ENCODE measurements at places on chromosomes 11 and 22.

- peak; percentile 55 for DNase-seq
Observed at GRCh38 chr11:81644239-81644840, 1089.3 kb downstream of the FAM181B start.

GRCh38 chr11:24233041-24233440, 263.8 kb upstream of the LUZP2 start:
- no peak for DNase-seq

- DNase-seq = no peak
Observed at GRCh38 chr11:68413591-68413999, 47.0 kb upstream of the PPP6R3 start.

- no peak for DNase-seq
Observed at GRCh38 chr11:665062-665703, 28.1 kb downstream of the DRD4 start.

GRCh38 chr11:17848715-17849114, 114.1 kb downstream of the KCNC1 start:
- DNase-seq = no peak

DNA sequence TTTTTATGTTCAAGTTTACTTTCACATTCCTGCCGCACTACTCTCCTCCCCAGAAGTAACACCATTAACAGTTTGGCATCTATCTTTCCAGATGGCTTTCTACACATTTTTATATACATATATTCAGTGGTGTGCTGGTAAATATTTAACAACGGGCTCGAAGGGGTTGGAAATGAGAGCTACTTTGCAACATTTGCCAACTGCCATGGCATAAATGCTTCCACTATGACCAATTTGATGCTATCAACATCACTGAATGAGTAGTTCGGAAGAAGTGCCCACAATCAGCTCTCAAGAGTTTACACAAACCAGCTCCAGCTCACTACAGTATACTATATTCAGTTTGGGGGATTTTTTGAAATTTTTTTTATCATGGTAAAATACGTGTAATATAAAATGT, 55.2 kb downstream of the RELT start:
- no peak for DNase-seq

DNA sequence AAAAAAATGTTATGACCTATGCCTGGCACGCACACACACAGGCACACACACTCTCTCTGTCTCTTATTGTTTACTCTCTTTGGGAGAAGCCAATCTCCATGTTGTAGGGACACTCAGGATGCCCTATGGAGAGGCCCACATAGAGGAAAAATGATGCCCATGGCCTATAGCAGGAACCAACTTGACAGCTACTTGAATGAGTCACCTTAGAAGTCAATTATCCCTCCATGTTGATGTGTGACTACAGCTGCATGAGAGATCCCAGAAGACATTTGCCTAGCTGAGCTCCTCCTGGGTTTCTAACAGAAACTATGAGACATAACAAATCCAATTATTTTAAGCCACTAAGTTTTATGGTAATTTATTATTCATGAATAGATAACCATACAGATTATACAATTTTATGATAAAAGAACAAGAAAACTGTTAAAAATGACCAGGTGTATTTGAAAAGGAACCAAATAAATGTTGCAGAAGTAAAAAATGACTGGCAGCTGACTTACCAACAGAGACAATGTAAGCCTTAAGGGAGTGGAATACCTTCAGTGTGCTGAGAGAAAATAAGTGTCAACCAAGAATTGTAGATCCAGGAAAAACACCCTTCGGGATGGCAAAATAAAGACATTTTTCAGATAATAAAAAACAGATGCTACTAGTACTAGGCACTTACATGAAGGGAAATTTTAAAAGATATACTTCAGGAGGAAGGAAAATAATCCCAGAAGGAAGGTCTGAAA, 403.7 kb upstream of the SYN3 start:
- DNase-seq = no peak

- no peak for DNase-seq
Observed at GRCh38 chr11:65953471-65953870, 8.1 kb upstream of the SART1 start.

- no peak for DNase-seq
Observed at GRCh38 chr11:81941998-81942397, 791.7 kb downstream of the FAM181B start.

DNA sequence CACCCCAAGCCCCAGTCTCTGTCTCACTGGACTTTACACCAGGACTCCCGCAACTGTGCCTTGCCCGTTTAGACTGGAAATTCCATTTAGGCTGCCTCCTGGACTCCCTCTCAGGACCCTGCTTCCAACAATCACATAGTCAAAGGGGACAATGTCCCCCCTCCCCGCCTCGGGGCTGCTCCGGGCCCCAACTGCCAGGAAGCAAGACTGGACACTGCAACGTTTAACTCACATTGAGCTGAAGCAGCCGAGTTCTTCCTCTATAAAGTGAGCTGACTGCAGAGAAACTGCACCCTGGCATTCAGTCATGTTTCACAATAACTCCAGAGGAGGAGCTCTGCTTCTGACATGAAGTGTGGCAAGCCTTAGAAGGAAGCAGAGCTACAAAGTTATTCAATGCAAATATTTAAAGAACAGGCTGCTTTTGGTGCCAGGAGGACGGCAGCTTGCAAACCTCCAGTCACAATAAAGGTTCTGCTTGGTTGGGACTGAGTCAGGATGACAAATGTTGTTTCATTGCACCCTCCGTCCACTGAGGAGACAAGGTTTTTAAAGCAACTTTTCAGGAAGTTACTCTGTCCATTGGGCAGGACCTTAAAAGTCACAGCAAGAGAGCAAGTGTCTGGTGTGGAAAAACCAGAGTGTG, 19.9 kb downstream of the PACSIN2 start:
- DNase-seq = no peak

- no peak for DNase-seq
Observed at GRCh38 chr22:49206281-49206680, 621.4 kb downstream of the BRD1 start.

- peak; percentile 0 for DNase-seq
Observed at GRCh38 chr22:34105461-34106062, 185.3 kb upstream of the LARGE1 start.

- no peak for DNase-seq
Observed at GRCh38 chr11:133153031-133153430, 379.3 kb downstream of the OPCML start.

GRCh38 chr22:20455709-20456063, 18.1 kb upstream of the SCARF2 start:
- DNase-seq = no peak

DNA sequence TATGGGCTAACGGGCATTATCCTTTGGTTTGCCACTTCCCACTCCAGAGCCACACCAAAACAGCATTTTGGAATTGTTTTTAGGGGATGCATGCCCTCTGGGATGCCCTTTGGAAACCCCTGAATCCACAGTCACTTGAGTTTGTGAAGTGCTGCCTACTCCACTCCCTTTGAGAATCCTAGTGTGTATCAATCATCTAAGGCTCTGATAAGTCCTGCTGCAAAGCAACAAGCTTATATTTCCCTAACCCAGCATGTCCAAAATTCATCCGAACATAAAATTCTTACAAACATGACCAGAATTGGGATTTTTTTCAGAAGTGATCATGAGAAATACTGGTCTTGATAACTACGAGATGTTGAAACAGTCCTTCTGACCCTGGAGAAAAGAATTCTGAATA, 387.9 kb downstream of the MN1 start:
- DNase-seq = no peak

- DNase-seq = no peak
Observed at GRCh38 chr22:30375312-30375849, 11.8 kb downstream of the RNF215 start.

DNA sequence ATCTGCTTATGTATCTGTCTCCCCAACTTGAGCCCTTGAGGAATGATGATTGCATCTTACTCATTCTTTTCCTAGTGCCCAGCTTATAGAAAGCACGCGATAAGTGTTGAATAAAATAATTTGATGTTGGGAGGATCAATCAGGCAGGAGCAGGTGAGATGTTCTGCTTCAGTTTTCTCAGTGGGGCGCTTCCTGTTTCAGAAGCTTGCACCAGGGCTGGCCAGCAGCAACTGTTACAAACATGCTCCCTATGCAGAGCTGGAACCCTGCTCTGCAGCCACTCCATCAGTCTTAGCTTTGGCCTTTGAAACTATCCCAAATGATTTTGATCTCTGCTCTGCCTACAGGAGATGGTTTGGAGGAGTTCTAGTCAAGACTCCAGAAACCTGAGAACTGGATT, 3.9 kb downstream of the ENDOD1 start:
- no peak for DNase-seq

DNA sequence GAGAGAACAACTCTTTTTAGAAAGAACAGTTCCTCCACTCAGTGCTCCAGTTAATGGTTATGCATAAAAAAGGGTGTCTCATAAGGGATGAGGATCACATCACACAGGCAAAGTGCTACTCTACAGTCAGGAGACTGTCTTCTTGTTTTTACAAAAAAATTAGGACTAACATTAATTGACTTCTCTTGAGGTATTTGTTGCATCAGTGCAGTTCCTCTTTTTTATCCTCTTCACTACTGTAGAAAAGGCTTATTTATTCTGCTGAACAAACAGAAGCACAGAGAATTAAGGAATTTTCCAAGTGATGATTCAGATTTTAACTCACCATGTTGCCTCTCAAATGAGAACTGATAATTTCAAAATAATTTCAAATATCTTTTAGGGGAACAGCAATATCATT, 1.9 kb downstream of the MMP8 start:
- no peak for DNase-seq

GRCh38 chr22:30859714-30860095, 108.9 kb downstream of the MORC2 start:
- no peak for DNase-seq

DNA sequence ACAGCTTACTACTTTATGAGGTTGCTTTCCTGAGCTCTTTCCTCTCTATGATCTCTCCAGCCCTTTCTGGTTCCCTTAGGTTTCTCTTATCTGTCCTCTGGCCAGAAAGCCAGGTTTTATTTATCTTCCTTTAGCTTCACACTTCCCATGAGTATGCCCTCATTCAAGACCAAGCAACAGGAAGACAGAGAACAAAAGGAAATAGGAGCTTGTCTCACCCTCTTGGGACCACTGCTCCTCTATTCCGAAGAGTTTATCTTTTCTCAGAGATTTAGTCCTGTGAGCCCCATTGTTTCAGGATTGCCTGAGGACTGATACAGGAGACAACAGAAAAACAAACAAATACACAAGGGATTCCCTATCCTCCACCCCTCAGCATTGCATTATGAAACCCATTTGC, 62.4 kb upstream of the CCDC179 start:
- DNase-seq = no peak

GRCh38 chr22:45777046-45777851, 105.6 kb downstream of the ATXN10 start:
- DNase-seq = no peak

DNA sequence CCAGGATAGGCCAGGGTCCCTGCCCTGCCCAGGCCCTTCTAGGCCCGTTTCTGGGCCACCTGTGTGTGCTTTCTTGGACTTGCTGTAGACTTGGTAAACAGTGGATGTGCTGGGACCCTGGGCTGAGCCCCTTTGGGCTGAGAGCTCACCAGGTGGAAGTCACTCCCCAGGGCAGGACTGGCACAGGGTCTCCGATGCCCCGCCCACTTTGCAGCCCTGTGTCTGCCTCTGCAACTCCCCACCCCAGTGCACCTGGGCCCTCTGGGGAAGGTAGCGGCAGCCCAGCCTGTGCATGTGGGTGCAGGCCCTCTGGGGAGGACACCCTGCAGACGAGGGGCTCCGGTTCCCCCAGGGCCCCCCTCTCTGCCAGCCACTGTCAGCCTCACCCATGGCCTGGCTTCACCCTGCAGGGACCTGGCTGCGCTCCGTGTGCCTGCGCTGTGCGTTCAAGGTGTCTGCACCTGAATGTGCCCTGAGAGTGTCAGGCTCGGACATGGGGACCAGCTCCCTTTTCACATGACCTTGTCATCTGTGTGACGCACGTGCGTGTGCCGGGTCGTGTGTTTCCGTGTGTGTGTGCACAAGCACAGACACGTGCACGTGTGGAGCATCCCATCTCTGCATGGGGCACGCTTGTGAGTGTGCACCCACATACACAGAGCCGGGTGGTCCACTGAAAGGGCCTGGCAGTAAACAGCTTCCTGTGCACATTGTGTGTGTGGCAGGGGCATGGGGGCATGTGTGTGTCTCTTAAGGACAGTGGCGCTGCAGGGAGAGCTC, 118.5 kb downstream of the KCNQ1OT1 start:
- no peak for DNase-seq

DNA sequence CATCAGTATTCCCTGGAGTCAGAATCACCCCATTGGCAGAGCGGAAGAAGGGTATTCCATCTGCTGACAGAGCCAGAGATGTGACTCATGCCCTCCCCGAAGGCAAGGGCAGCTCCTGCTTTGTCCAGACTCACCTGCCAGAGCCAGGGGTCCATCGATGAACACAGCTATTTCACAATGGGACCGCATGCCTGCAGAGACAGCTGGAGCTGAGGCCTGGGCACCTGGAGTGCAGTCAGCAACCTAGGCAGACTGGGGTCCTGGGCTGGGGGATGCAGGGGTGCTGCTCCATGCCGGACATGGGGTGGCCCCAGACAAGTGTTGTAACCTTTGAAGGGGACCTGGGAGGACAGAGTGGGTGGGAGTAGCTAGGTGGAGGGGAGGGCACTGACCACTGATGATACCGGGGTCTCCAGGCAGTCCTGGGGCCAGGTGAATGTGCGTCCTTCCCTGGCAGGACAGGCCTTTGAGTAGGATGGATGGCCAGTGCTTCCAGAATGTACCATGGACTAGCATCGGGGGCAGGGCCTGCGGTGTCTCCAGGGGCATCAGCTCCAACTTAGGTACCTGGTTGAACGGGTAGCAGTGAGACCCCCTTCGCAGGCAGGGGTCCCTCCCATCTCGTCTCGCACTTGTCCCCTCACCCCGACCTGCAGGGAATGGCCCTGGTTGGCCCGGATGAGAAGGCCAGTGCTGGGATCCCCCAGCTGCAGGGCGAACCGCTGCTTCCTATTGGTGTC, 1.7 kb downstream of the TRPT1 start:
- no peak for DNase-seq

GRCh38 chr22:31092161-31092560, 11.0 kb downstream of the SMTN start:
- DNase-seq = no peak

- no peak for DNase-seq
Observed at GRCh38 chr22:45783690-45784089, 112.1 kb downstream of the ATXN10 start.

DNA sequence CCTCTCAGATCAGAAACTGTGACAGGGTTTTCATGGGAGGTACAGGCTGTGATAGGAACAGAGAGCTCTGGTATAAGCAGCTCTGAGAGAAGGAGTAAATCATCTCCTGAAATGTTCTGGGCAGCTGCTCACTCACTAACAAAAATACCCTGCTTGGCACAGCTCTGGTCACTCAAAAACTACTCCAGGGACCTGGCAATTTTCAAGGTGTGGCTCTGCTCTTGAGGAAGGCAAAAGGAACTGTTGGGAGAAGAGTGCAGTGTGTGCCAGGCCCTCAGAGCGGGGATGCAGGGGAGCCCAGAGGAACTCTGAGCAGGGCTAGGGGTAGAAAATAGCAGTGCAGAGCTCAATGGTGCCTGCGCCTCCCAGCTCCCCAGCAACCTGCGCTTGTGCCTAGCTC, 180.5 kb upstream of the ZBED5 start:
- no peak for DNase-seq

DNA sequence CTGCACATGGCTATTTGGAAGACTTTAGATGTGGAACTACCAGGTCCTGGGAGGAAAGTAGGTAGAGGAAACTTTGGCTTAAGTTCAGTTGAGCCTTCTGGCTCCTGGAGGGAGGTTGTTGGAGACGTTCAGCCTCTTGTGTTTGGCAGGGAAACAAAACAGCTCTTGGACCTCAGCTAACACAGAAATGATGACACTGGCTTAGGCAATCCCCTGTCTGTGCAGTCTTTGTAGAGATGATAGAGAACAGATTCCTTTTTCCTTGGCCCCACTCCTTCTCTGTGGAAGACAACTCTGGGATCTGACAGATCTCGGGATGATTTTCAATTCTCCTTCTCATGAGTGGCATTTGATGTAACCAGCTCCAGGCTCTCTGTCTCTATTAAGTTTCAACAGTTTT, 428.5 kb downstream of the TMEM135 start:
- DNase-seq = no peak

All from NCI-H748 treated with DMSO at 0.1 percent for 48 hours (cell line).